Right lobe of liver (tissue), 6 donors: ENCODE measurements at places on chromosomes 5 and 9.

DNA sequence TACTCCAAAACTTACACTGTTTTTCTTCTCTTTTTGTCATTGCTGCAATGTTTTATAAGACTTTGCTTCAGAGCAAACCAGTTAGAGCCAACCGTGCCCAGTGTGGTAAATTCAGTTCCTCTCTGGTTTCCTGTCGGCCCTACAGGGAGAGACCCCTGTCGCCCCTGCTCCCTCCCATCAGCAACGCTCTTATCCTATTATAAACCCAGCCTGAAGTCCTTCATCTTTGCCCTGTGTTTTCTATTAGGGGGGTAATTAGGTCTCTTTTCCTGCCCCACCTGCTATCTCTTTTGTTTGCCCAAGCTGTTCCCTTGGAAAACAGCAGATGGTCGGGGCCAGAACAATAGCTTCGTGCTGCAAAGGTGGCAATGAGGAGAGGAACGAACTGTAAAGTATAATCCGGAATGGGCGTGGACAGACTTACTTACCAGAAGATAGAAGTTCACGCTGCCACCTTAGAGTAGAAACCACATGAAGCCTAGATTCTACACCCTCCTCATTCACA lies 21.4 kb upstream of the OTULINL start:
- no peak for DNase-seq

- DNase-seq: no peak
These were observed 659.0 kb upstream of the ARRDC3 start for GRCh38 chr5:92041911-92042660.

GRCh38 chr5:31381299-31381698 lies 150.6 kb downstream of the DROSHA start:
- no peak for DNase-seq

GRCh38 chr9:127693143-127693542 lies 13.6 kb upstream of the CFAP157 start:
- DNase-seq: no peak

DNA sequence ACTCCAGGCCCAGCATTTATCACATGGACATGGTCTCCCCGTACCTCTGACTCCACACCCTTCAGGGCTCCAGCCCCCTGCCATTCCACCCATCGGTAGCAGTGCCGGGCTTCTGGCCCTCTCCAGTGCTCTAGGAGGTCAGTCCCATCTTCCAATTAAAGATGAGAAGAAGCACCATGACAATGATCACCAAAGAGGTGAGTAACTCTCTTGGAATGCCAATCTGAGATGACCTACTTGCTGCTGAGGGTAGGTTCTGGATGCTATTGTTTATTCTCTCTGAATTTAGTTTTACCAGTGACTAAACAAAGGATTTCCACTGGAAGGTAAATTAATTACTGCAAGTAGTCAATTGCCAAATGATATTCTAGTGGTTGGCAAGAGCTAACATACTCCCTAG lies 80.8 kb downstream of the TLE4 start:
- no peak for DNase-seq

GRCh38 chr9:133792721-133793470 lies 54.7 kb upstream of the SARDH start:
- DNase-seq: peak; percentile 75

GRCh38 chr9:131641618-131642495 lies 96.5 kb downstream of the PRRT1B start:
- no peak for DNase-seq

GRCh38 chr9:136940526-136941230 lies 3.9 kb downstream of the FBXW5 start:
- DNase-seq: peak; percentile 52

GRCh38 chr5:1536871-1537602 lies 13.3 kb upstream of the LPCAT1 start:
- DNase-seq: peak; percentile 27

DNA sequence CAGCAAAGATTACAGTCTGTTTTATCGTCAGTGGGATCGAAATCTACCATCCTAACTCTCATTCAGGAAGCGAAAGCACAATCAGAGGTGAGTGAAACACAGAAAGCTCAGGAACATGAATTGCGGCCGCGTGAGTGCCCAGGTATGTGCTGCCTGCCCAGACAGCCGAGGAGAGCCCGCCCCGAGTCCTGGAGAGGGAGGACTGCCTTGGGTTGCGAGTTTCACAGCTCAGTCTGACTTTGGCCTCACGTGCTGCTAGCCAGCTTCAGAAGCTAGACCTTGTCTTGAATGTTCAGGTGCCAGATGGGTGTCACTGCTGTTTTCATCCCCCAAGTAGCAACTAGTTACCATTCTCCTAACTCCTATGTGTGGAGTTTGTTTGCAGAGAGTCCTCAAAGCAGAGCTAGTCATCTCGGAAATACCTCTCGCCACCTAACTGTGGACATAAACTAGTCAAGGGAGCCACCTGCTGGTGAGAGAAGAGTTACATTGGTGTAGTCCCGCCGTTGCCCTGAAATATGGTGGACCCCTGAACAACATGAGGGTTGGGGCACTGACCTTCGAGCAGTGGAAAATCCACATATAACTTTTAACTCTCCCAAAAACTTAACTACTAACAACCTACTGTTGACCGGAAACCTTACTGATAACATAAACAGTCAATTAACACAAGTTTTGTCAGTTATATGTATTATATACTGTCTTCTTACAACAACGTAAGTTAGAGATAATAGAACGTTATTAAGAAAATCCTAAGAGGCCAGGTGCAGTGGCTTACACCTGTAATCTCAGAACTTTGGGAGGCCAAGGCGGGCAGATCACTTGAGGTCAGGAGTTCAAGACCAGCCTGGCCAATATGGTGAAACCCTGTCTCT lies 80.9 kb downstream of the GOLPH3 start:
- no peak for DNase-seq

GRCh38 chr9:117526674-117527073 lies 111.8 kb upstream of the ASTN2 start:
- no peak for DNase-seq

DNA sequence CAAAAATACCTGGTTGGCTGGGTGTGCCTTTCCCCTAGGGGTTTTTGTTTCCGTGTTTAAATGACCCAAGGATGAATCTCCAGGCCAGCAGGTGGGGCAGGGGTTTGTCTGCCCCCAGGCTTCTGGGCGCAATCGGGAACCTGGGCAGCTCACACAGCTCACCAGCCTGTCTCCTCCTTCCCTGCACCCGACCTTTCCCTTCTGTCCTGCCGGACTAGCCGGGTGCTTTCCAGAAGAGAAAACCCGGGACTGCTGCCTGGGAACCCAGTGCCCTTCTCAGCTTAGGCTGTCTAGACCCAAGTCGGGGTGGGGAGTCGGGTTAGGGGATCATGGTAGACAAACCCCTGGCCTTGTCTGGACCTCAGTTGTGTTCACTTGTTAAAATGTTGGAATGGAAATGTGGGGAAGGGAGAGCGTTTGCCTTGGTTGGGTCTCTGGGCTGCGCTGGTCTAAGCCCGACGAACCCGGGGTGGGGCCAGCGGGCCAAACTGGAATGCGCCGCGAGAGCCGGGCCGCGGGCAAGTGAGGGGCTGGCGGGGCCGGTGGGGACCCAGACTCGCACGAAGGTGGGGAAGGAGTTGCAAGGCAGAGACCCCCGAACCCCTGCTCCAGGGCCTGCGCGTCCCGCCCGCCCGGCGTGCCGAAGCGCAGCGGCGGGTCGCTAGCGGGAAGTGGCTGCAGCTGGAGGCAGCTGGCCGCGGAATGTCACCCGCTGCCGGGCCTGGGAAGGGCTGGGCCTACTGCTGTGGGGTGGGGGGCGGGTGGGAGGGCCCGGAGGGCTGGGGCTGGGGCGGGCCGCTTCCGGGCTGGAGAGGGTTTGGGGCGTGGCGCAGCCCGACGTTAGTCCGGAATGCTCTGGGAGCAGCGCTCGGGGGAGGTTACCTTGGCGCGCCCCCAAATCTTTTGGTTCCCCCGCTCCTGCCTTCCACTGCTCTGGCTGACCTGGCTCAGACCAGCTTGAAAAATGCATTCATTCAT lies 84.6 kb downstream of the DAB2IP start:
- peak; percentile 55 for DNase-seq
